ENCODE measurements at places on chromosomes 11 and 22. TPM values are rescaled to one million over a fixed set of nuclear protein-coding genes. Genes with fewer than 3 reads are reported as not detected.

VSTM5 gene
- 0.27 TPM for total RNA-seq

GRCh38 chr11:94649964-94650623, 82.9 kb downstream of the PIWIL4 start:
- DNase-seq = no peak

DNA sequence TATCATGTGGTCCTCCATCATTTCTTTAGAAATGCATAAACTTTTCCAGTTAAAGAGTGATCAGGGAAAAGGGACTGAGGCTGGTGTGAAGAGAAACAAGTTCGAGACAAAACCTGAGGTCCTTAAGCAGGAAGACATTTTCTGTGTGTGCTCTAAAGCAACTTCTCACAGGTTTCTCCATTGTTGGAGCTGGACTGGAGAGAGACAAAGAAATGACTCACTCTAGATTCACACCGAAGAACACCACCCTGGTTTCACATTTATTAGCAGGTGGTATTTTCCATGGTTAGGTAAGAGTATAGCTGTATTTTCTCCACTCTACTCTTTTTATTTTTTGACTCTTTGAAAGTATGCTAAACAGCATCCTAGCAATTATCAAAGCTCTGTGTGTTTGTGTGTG, 736.4 kb downstream of the KCNA4 start:
- DNase-seq = no peak

GRCh38 chr22:19840955-19841640, 13.6 kb downstream of the GNB1L start:
- DNase-seq = no peak

FADS2 gene
- total RNA-seq = 422 TPM

All from WTC11 (cell line).